H4 (cell line): ENCODE measurements at places on chromosomes 4 and X. TPM values are rescaled to one million over a fixed set of nuclear protein-coding genes. Genes with fewer than 3 reads are reported as not detected.

- no peak for DNase-seq
These were observed 62.4 kb downstream of the AFF2 start for GRCh38 chrX:148562846-148563245.

DNA sequence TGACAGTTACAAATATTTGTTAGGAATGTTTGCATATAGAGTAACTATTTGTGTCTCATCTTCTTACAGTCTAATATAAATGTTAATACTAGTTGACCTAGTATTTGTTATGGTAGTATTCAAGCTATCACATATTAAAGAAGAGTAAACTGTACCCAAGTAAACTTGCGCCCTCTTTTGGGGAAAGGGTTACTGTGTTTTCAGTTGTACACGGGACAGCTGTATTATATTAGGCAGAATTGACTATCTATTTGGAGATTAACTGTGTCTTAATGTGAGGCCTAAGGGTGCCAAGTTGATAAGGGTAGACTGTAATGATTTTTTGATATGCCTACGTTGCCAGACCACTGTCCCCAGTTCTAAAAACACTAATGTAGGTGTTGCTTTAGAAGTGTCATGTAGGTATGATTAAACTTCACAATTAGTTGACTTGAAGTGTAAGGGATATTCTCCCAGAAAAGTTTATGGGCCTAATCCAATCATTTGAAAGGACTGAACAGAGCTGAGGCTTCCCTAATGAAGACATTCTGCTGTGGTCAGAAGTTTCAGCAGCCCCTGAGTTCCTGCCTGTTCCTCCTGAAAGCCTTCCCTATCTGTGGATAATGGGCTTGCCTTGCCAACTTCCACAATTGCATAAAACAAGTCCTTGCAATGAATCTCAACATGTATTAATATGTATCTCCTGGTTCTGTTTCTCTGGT lies 172.8 kb upstream of the CXCL13 start:
- DNase-seq: no peak

The ARAP2 gene
- total RNA-seq: 7.3 and 18.8 TPM in 2 replicates

The SOWAHB gene
- total RNA-seq: 0.04 TPM in 1 of 2 replicates, not detected in the other

GRCh38 chr4:86967073-86967472 lies 32.3 kb downstream of the AFF1 start:
- no peak for DNase-seq

DNA sequence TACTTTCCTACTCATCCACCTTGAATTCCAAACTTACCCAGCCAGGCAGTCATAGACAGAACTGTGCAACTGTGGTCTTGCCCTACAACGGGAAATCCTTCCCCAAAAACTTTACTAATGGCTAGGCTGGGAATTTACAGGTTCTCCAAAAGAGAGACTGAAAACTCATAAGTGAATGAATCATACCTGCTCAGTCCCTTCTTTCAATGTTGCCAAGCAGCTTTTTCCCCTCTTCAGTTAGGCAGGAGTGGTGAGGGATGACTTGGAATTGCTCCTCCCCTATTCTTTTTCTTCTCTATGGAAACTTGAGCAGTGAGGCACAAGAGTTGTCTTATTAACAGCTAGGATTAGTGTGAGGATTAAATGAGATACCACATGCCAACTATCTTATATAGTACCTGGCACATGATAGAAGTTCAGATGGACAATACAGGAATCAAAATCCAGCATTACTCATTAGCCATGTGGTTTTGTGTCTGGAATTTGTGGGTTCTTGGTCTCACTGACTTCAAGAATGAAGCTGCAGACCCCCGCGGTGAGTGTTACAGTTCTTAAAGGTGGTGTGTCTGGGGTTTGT lies 105.9 kb downstream of the TEX13A start:
- no peak for DNase-seq

The TMEM154 gene
- 0.99 and 1.3 TPM in 2 replicates for total RNA-seq

- DNase-seq: no peak
These were observed 565.6 kb upstream of the EPHA5 start for GRCh38 chr4:66235876-66236275.

GRCh38 chr4:180792541-180792940 lies 1450.7 kb upstream of the TENM3 start:
- no peak for DNase-seq

The USP17L22 gene
- total RNA-seq: not detected in 2 replicates

The BEX5 gene
- 1.3 TPM in 1 of 2 replicates, not detected in the other for total RNA-seq

DNA sequence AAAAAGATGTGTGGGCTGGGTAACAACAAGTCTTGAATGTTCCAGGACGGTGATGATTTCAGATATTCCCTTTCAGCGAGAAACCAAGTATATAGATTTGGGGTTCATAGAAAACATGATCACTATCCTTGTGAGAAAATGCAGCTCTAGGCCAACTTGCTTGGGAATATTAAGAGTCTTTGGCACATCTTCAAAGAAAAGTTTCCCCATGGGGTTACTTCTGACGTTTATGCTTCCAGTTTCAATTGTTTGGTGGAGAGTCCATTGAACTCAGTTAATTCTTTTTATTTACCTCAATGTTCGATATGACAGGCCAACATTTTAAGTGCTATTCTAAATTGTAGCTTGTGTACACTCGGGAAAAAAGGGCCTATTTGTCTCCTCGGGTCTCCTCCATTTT lies 126.7 kb downstream of the NHS start:
- DNase-seq: no peak
